ENCODE measurements at places on chromosomes 1 and 21.

- no peak for DNase-seq
Measured at GRCh38 chr1:170354690-170355089, 177.3 kb upstream of the GORAB start.

GRCh38 chr1:94719926-94720793 lies 100.0 kb upstream of the SLC44A3 start:
- no peak for DNase-seq

DNA sequence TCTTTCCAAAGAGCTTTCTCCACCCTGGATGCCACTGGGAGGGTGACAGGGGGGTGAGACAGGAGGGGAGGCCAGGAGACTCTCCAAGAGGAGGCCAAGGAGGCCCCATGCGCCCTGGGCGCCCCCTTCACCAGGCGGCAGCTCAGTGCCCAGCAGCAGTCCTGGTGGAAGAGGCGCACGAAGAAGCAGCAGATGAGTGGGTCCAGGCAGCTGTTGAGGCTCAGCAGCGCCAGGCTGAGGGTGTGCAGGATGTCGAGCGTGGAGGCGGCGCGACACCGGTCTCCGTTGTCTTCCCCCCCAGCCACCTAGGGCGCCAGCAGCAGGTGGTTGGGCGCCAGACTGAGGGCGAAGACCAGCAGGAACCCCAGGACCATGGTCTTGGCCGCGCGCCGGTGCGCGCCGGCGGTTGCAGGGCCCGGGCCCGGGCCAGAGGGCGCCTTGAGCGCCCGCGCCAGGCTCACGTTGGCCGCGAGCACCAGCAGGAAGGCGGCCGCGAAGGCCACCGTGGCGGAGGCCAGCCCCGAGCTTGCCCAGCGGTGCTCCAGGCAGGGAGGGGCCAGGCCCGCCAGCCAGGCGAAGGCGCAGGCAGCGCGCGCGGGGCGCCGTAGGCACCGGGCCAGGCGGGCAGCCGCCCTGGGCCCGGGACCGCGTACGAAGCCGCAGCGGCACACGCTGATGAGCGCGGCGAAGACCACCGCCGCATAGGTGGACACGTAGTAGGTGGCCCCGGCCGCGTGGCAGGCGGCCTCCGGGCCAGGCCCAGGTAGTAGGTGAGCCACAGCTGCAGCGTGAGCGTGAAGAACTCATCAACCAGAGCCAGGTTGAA lies 8.6 kb downstream of the TMEM35B start:
- no peak for DNase-seq

DNA sequence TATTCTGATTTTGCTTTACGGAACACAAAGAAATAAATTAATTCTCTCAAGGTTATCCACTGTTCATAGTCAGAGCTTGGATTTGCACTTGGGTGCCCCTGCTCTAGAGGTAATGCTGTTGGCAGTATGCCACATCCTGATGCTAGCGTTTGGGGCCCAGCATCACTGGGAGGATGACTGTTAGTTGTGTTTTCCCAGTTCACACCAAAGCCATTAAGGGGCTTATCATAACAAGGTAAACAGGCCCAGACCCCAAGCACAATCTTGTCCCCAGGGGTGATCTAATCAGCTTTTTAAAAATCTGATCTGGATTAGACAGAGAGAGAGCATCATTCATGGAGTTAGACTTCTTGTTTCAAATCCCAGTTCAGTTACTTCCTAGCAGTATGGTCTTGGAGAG lies 60.2 kb upstream of the PBX1 start:
- no peak for DNase-seq

GRCh38 chr1:49995734-49996133 lies 28.0 kb downstream of the AGBL4 start:
- DNase-seq = no peak

DNA sequence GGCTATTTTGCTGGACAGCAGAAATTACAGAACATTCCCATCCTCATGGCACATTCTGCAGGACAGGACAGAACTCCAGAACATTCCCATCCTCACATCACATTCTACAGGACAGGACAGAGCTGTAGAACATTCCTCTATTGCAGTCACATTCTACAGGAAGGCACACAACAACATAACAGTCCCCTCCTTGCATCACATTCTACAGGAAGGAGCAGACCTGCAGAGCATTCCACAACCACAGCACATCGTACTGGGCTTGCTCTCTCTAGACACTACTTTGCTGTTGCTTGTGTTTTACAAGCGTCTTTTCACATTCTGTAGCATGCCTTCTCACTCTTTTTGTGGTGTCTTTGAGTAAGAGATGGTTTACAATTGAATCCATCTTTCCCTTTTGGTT lies 26.8 kb upstream of the ABCB10 start:
- no peak for DNase-seq

DNA sequence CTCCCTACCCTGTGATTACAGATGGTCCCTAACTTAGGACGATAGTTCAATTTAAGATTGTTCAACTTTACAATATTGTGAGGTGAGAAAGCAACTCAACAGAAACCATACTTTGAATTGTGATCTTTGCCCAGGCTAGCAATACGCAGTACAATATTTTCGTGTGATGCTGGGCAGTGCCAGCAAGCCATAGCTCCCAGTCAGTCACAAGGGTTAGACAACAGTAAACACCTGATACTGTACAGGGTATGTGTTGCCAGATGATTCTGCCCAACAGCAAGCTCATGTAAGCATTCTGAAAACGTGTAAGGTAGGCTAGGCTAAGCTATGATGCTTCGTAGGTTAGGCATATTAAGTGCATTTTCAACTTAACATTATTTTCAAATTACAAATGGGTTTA lies 11.9 kb downstream of the GPBP1L1 start:
- DNase-seq = no peak

- no peak for DNase-seq
Measured at GRCh38 chr1:233151861-233152260, 143.7 kb downstream of the PCNX2 start.

Data from CD4-positive, alpha-beta T cell treated with Interleukin-6 for 4 hours (primary cell).